ENCODE measurements at places on chromosomes 6 and 20. TPM values are rescaled to one million over a fixed set of nuclear protein-coding genes. Genes with fewer than 3 reads are reported as not detected.
A peak's percentile ranks its signal among the peaks of the same experiment; 100 is the strongest.

DNA sequence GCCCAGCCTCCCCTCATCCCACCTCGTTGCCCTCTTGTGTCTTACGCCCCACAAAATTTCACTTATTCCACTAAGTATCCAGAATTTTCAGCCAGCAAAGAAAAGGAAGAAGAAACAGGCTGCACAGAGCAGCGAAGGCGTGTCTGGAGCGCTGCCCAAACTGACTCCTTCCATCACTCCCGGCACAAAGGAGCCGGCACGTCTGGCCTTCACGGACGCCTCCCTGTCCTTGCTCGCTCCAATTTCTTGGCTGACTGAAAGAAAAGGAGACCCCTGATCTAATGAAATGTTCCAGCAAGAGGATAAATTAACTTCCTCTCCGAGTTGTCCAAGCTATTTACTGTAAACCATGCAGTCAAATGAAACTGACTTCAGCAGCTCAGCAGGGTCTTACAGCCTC, 152.3 kb upstream of the CDH4 start:
- peak; percentile 63 for DNase-seq

GRCh38 chr6:18978337-18979128, 591.4 kb downstream of the RNF144B start:
- DNase-seq: peak; percentile 40

- DNase-seq: no peak
These were observed 35.0 kb upstream of the RIN2 start for GRCh38 chr20:19723051-19723450.

DNA sequence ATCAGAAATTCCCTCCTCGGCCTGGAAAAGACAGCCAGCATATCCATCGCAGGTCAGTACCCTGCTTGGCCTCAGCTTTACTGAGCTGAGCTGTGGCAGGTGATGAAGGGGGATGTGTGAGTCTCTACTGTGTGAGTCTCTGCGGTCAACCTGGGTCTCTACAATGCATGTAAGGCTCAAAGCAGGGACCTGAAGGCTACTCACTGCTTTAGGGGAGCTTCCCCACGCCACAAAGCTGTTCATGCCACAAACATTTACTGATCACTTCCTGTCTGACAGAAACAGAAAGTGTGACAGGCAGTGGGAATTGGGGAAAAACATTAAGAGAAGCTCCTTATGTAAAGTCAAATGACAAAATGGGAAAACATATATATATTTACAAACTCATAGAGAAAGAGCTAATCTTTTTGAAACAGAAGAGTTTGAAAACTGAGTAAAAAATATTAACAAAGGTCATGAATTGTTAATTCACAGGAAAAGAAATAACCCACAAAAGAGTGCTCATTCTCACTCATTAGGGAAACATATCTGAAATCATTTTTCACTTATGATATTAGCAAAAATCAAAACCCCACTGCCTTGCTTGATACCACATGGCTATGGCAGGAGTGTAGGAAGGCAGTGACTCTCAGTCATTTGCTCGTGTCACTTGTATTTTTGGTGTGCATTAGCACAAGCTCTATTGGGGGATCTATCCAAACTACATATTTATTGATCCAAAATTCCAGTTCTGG, 5.8 kb downstream of the BTN3A3 start:
- DNase-seq: no peak

DNA sequence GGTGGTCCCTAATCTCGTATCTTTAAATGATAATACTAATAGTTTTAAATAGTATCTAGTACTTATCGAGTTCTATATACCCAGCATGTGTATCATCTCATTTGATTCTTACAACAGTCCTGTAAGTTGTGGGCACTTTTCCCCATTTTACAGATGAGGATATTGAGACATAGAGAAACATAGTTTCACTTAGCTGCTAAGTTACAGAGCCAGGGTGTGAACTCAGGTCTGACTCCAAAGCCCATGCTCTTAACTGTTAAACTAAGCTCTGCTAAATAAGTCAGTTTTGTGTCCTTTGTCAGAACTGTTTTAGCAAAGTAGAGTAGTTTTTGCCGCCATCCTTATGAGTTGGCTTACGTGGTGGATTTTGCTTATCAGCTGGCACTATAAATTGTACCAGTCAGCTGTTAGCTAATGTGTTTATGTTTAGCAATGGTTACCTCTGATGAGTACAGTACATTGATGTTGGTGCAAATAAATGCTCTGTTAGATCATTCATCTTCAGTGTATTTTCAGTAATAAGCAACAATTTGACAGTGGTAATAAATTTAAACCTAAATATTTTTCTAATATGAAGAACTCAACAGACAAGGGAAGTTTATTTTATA, 12.1 kb downstream of the OGFRL1 start:
- DNase-seq: no peak

- no peak for DNase-seq
These were observed 229.0 kb downstream of the FOXC1 start for GRCh38 chr6:1838604-1839213.

- DNase-seq: no peak
These were observed 47.2 kb upstream of the TMEM244 start for GRCh38 chr6:129908356-129908755.

DNA sequence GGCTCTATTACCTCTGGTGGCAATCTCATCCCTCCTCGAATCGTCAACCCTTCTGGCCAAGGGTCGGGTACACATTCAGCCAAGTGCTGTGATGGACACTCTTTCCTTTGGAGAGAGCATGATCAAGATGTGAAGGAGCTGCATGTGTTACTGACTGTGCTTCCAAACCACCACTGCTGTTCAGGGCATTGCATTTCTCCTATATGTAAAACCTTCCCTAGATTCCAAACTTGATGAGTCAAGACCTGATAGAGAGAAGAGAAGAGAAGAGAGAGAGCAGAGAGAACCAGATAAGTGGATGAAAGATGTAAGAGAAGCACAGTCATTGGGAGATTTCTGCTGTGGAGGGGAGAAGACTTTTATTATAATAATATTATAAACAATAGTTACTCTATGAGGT, 162.2 kb downstream of the KCNQ5 start:
- DNase-seq: no peak

DNA sequence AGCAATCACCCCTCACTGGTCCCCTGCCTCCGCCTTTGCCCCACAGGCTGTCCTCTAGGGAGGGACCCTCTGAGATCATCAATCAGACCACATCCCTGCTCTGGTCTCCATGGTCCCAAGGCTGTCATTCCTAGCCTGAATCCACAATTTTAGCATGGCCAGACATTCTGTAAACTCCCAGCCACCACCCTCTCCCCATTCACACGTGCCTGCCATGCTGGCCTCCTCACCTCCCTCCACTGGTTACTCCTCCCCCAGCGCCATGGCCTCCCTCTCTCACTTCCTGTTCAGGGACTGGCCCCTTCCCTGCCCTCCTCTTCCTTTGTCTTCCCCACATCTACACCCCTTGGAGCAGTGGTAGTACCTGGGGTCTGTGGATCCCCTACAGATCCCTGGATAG, 150.7 kb upstream of the MLN start:
- DNase-seq: no peak

DNA sequence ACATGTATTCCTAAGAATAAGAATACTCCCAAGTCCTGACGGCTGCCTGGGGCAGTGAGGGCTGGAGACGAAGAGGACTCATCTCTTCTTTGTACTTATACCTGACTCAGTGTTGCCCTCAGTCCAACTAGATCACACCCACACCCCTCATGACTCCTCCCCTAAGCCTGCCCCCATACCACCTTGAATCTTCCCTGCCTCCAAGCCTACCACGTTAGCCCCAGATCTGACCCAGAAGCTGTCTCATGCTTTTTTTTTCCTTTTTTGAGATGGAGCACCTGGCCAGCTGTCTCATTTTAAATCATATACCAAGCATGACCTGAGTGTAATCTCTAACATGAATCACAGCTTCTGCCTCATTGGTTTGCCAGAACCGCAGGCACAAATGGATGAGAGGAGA, 45.2 kb downstream of the MUC22 start:
- no peak for DNase-seq

DNA sequence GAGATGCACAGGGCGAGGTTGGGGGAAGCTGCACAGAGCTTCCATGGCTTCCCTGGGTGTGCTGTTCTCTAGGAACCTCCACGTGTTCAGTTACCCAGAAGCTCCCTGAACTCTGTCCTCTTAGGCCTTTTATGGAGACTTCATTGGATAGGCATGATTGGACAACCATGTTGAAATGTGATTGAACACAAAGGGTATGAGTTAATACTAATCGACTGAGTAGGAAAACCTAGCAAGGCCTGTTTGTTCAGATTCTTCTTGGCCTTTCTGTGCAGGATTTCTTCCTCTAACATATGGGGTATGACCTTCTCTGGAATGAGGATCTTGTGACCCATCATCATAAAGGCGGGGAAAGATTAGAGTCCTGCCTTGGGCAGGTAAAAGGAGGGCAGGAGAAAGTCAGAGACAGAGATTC, 70.7 kb upstream of the SMIM29 start:
- DNase-seq: no peak

Gene SNTA1
- polyA plus RNA-seq: 11.2 TPM

Gene ZSCAN16
- not detected for polyA plus RNA-seq

Gene PRICKLE4
- 6.9 TPM for polyA plus RNA-seq

Gene MYO6
- polyA plus RNA-seq: 7.0 TPM

Gene KIF25
- polyA plus RNA-seq: 0.53 TPM

Gene RGS17
- 1.1 TPM for polyA plus RNA-seq
